ENCODE measurements at places on chromosomes 11 and 22.

DNA sequence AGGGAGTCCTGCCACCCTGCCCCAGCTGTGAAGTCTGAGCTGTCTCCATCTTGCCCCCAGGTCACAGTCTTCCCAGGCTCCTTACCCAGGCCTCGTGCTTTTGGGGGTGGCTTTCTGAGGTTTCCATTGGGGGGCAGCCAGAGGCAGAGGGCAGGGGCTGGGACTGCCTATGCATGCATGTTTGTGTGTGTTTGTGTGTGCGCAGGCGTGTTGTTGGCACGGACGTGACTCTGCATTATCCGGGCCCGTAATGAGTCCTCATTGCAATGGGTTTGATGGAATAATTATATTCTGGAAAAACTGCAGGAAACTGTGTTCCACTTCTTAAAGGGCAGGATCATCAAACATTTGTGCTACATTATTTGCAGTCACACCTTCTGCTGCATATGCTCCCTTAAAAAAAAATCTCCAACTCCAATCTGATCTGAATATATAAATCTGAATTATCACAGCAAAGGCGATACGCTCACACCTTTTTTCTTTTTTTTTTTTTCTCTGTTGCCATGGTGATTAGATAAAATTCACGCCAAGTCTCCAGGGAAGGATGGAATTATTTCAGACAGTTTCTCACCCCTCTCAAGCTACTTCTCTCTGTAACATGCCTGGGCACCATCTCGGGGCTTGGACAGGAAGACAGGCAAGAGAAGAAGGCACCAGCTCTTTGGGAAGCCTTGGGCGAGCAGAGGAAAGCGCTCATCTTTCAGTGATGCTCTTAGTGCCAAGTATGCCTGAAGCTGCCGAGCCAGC, 45.9 kb downstream of the DSCAML1 start:
- H3K36me3 ChIP-seq, result no peaks in the 10 kb centered on the region
- H3K4me3 ChIP-seq, result no peak overlapping the region
- no peak for DNase-seq
- H3K27me3 ChIP-seq, result peaks cover 4% of the 10 kb centered on the region
- peaks cover 3% of the 10 kb centered on the region for H3K4me1 ChIP-seq

DNA sequence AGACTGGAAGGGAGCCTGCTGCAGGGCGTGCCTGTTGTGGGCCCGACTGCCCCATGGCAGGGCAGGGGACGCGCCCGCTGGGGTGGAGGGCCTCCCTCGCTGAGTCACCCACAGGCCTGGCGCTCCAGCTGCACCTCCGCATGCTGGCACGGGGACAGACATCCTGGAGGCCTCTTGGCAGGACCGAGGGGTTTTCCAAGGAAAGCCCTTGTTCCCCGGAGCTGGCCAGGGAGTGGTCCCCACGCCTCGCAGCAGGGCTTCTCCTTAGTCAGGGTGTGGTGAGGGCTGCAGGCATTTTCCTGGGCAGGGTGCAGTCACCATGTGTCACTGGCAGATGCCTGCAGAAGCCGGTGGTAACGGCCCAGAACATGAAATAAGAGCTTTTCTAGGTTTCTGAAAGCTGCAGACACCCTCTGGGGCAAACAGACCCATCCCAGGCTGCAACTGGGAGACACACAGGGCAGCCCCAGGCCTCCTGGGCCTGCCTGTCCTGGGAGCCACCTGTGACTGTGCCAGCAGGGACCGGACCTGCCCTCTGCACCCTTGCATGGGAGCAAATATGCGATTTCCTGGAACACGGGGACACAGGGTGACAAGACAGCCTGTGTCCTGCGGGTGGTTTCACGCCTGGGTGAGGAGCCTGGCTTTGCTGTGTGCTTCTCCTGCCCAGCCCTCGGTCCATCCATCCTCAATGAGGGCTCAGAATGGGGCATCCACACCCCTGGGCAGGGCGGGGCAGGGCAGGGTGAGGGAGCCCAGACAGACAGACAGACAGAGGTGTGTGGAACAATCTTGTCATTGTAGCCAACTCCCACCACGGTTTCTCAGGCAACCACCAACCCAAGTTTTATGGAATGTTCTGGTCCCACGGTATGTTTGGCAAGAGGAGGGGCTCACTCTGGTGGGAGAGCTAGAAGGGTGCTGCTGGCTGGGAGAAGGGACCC, 43.2 kb upstream of the FADD start:
- H3K4me3 ChIP-seq, result no peak overlapping the region
- H3K27me3 ChIP-seq, result no peaks in the 10 kb centered on the region
- no peak overlapping the region for H3K27ac ChIP-seq
- DNase-seq, result no peak
- H3K36me3 ChIP-seq, result no peaks in the 10 kb centered on the region

- no peaks in the 10 kb centered on the region for H3K27me3 ChIP-seq
- H3K4me3 ChIP-seq, result no peak overlapping the region
- H3K4me1 ChIP-seq, result no peaks in the 10 kb centered on the region
- no peaks in the 10 kb centered on the region for H3K36me3 ChIP-seq
- no peak for DNase-seq
- H3K27ac ChIP-seq, result no peak overlapping the region
These were observed 525.9 kb downstream of the KCNA4 start for GRCh38 chr11:29490938-29491337.

DNA sequence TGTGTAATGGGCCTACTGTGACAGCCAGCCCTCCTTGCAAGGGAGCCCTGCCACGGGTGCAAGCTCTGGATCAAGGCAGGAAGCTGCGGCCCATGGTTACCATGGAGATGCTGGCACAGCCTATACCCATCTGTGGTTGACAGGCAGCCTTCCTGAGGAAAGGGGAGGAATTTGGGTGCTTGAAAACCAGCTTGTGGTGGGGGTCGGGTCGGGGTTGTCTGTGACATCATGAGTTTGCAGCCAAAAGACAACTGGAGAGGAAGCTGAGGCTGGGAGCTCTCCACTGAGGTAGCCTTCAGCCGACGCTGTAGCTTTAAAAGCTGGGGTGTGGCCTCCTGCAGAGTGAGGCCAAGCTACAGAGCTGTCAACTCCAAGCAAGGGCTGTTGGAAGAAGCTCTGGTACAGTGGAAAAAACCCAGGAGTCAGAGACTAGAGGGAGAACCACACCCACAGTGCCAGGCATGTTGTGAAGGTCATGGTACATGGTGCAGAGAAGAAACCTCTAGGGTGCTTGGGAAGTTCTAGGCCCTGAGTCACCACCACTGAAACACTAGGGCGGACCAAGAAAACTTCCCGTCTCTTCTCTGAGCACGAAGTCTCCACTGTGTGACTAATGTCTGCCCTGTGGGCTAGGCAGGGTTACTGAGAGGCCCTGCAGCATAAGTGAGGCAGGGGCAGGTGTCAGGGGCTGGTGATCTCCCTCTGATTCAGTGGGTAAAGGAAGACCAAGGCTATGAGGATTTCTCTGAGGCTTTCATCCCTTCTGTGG, 10.8 kb upstream of the LDHA start:
- H3K4me3 ChIP-seq, result no peak overlapping the region
- DNase-seq, result peak; percentile 55
- no peaks in the 10 kb centered on the region for H3K27me3 ChIP-seq
- H3K36me3 ChIP-seq, result no peaks in the 10 kb centered on the region

DNA sequence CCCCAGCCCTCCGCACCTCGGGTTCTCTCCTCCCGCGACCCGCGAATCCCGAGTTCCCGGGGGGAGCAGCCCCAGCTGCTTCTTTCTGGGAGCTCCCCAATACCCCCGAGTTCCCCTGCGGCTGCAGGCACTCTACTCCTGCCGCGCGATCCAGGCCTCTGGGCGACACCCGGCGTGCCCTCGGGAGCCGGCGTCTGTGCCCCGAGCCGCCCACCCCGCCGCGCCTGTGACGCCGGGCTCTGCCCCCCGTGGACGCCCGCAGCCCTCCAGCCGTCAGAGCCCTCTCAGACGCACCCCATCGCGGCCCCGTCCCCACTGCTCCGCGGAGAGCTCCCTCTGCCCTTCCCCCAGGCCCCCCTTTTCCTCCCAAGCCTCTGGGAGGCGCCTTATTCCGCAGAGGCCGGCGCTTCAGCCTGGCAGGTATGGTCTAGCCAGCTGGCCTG, 422 bp downstream of the GLB1L2 start:
- H3K4me3 ChIP-seq, result peak overlapping the region; percentile 53
- no peaks in the 10 kb centered on the region for H3K36me3 ChIP-seq
- peaks cover 3% of the 10 kb centered on the region for H3K4me1 ChIP-seq
- peak; percentile 72 for DNase-seq
- H3K27ac ChIP-seq, result no peak overlapping the region

DNA sequence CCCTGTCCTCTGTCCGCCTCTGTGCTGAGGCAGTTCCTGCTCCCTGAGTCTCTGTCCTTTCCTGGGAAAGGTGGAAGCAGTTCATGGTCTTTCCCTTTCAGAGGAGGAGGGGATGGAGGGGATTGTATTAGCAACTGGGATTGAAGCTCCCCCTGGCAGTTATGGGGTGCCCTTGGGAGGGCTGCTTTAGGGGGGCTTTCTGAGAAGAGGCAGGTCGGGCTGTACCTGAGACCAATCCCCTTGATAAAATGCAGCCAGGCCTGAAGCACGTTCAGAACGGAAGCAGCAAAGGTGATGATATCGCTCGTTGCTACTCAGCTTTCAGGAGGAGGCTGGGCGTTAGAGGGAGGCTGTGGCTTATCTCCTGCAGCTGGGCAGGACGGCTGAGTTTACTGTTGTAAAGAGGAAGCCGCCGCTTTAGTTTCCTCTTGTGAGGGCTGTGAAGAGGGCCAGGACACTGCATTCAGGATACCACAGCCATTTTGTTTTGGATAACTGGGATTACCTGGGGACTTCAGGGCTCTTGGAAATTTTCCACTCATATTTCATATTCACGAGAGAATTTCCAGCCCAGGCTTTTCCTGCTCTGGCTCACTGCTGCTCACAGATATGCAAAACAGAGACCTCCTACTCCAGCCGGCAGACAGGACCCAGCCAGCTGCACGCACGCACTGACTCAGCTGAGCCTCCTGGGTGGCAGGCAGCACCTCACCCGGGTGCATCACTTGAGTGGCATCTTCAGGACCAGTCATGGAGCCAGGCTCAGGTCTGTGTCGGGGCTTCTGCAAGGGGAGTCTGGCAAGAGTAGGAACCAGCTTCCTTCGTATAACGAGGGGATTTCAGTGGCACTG, 798 bp downstream of the AMPD3 start:
- H3K36me3 ChIP-seq, result no peaks in the 10 kb centered on the region
- H3K27ac ChIP-seq, result peak overlapping the region; percentile 78
- peaks cover 34% of the 10 kb centered on the region for H3K4me1 ChIP-seq
- peak overlapping the region; percentile 62 for H3K4me3 ChIP-seq
- H3K27me3 ChIP-seq, result no peaks in the 10 kb centered on the region
- DNase-seq, result peak; percentile 78

DNA sequence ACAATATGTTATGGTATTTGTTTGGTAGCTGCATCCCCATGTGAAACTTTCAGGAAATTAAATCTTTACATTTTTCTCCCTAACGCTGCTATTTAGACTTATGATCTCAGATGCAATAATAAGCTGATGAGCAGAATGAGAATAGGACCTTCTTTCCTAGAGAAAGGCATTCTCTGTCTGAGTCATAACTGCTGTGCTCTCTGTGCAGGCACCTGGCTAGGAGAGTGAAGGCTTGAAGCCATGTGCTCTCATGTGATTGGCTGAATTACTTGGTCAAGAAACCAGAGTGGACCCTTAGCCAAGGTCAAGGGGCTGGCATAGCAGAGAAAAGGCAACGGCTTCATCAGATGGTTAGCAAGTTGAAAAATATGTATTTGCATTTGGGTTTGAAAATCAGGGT, 185.0 kb downstream of the ADAMTS15 start:
- no peaks in the 10 kb centered on the region for H3K27me3 ChIP-seq
- no peaks in the 10 kb centered on the region for H3K36me3 ChIP-seq
- no peak for DNase-seq
- H3K4me1 ChIP-seq, result no peaks in the 10 kb centered on the region
- H3K27ac ChIP-seq, result no peak overlapping the region
- no peak overlapping the region for H3K4me3 ChIP-seq

- no peak for DNase-seq
- no peaks in the 10 kb centered on the region for H3K4me1 ChIP-seq
- H3K4me3 ChIP-seq, result no peak overlapping the region
These were observed 24.6 kb downstream of the INCENP start for GRCh38 chr11:62148271-62148980.

GRCh38 chr22:37218771-37219411, 6.6 kb upstream of the SSTR3 start:
- no peaks in the 10 kb centered on the region for H3K27me3 ChIP-seq
- no peak overlapping the region for H3K4me3 ChIP-seq
- H3K27ac ChIP-seq, result no peak overlapping the region
- no peak for DNase-seq
- no peaks in the 10 kb centered on the region for H3K36me3 ChIP-seq
- H3K4me1 ChIP-seq, result no peaks in the 10 kb centered on the region

GRCh38 chr22:35593891-35594470, 23.1 kb downstream of the MB start:
- no peaks in the 10 kb centered on the region for H3K27me3 ChIP-seq
- H3K36me3 ChIP-seq, result no peaks in the 10 kb centered on the region
- H3K27ac ChIP-seq, result no peak overlapping the region
- no peak overlapping the region for H3K4me3 ChIP-seq
- DNase-seq, result no peak

- H3K36me3 ChIP-seq, result no peaks in the 10 kb centered on the region
- H3K27me3 ChIP-seq, result no peaks in the 10 kb centered on the region
- no peaks in the 10 kb centered on the region for H3K4me1 ChIP-seq
- no peak for DNase-seq
These were observed 365.4 kb downstream of the JRKL start for GRCh38 chr11:96755209-96755608.

GRCh38 chr11:62103986-62104385, 19.8 kb upstream of the INCENP start:
- H3K27me3 ChIP-seq, result no peaks in the 10 kb centered on the region
- H3K4me3 ChIP-seq, result no peak overlapping the region
- no peaks in the 10 kb centered on the region for H3K4me1 ChIP-seq

DNA sequence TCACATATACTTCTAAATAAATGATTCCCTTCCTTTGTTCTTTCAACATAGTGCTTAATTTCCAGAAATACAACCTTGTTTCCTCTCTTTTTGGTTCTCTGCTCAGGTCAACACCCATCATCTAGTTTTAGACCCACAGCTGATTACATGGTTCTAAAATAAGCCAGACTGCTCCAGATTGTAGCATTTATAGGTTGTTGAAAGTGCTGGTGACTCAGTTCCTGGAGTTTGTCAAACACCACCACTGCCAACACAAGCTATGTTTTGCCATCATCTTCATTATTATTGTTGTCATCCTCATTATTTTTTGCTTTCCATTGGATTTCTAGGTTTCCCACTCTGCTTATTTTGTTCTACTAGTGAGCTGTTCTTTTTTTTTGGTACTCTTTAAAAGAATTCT, 22.3 kb upstream of the MMP20 start:
- no peaks in the 10 kb centered on the region for H3K4me1 ChIP-seq
- no peak overlapping the region for H3K27ac ChIP-seq
- H3K27me3 ChIP-seq, result no peaks in the 10 kb centered on the region
- H3K4me3 ChIP-seq, result no peak overlapping the region
